ENCODE measurements at places on chromosomes 1 and 21.

GRCh38 chr1:47471163-47471562 lies 33.3 kb downstream of the FOXD2 start:
- H3K4me3 ChIP-seq = no peak overlapping the region
- DNase-seq = no peak
- H3K36me3 ChIP-seq = no peaks in the 10 kb centered on the region

DNA sequence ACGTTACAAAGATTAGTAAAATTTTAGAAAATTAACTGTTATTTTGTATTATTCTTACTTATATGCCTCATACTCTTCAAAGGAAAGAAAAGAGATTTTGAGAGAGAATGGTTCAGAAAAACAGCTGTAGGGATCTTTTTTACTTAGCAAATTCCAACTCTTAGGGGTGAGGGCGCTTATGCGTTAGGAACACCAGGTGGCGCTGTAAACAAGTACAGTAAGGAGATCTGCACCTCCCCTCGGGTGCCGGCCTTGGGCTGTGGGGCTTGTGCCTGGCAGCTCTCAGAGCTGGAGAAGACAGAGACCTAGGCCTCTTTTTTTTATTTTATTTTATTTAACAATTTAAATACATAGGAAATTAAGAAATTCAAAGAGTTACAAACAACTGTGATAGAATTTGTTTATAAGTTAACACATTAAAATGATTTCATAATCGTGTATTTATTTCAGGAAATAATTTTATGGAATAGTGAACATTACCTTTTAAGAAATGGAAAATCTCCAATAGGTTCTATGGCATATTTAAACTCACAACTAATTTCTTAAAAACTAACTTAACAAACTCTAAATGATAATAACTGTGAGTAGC lies 32.6 kb downstream of the UTP25 start:
- no peaks in the 10 kb centered on the region for H3K4me1 ChIP-seq
- no peak overlapping the region for H3K4me3 ChIP-seq
- H3K27me3 ChIP-seq = peaks cover 20% of the 10 kb centered on the region
- DNase-seq = peak; percentile 76
- peaks cover 5% of the 10 kb centered on the region for H3K36me3 ChIP-seq

DNA sequence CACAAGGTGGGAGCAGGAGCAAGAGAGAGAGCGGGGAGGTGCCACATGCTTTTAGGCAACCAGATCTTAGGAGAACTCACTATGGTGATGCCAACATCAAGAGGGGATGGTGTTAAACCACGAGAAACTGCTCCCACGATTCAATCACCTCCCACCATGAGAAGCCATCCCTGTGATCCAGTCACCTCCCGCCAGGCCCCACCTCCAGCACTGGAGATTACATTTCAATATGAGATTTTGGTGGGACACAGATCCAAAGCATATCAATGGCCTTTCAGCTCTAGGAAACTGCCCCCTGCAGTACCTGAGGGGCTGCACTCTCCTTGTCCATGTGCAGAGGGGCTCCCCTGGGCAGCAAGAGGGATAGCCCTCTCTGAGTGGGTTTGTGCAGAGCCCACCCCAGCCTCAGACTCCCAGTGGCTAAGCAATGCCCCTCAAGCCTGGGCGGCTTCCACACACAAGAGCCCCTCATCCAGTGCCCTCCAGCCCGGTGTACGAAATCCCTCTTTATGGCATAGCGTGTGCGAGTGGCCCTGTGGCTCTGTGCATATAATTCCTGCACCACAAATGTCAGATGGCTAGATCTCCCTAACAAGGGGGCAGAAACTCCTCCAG lies 15.5 kb upstream of the PRDM16 start:
- peaks cover 9% of the 10 kb centered on the region for H3K27me3 ChIP-seq
- H3K4me1 ChIP-seq = no peaks in the 10 kb centered on the region
- H3K36me3 ChIP-seq = no peaks in the 10 kb centered on the region
- DNase-seq = no peak

- DNase-seq = no peak
- H3K4me1 ChIP-seq = no peaks in the 10 kb centered on the region
- no peak overlapping the region for H3K4me3 ChIP-seq
- no peak overlapping the region for H3K27ac ChIP-seq
- no peaks in the 10 kb centered on the region for H3K27me3 ChIP-seq
Measured at GRCh38 chr1:235225299-235225698, 64.2 kb upstream of the RBM34 start.

DNA sequence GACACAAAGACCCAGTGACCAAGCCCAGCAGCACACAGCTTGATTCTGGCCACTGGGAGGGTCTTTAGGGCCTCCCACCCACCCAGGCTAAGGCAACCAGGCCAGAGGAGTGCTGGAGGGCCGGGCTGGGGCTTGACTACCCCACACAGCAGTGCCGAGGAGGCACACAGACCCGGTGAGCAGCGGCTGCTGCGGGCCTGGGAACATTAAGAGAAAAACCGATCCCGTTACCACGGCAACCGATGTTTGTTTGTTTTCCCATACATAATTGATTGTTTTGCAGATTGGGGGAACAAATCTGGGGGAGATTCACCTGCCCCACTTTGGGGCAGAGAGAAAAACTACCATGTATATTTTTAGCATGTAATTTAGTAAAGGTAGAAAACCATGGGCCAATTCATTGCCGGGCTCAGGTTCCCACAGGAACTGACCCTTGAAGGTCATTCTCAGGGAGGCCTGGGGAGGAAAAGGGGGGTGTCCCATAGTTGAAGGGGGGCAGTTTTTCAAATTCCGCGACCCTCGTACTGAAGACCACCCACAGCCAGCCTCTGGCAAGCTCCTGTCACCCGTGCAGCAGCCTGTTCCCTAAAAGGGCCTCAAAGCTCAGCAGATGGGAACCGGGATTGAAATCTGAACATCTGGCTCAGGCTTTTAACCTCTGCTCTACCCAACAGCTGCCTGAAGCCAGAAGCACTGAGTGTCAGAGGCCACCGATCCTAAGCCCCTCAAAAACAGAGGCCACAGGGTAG lies 35.3 kb downstream of the CHD5 start:
- no peak for DNase-seq
- H3K4me3 ChIP-seq = no peak overlapping the region
- H3K36me3 ChIP-seq = no peaks in the 10 kb centered on the region
- no peaks in the 10 kb centered on the region for H3K27me3 ChIP-seq

DNA sequence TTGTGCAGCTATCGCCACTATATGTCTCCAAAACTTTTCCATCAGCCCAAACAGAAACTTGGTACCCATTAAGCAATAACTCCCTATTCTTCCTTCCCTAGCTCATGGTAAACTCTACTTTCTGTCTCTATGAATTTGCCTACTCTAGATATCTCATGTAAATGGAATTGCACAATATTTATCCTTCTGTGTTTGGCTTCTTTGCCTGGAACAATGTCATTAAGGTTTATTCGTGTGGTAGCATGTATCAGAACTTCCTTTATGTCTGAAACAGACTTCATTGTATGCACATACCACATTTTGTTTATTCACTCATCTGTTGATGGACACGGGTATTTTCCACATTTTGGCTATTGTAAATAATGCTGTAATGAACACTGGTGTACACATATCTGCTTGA lies 40.7 kb upstream of the CD34 start:
- peaks cover 25% of the 10 kb centered on the region for H3K27me3 ChIP-seq
- no peaks in the 10 kb centered on the region for H3K4me1 ChIP-seq
- H3K4me3 ChIP-seq = no peak overlapping the region

GRCh38 chr1:41242342-41243078 lies 404 bp upstream of the SCMH1 start:
- DNase-seq = peak; percentile 50
- peak overlapping the region; percentile 78 for H3K27ac ChIP-seq
- peaks cover 65% of the 10 kb centered on the region for H3K4me1 ChIP-seq
- H3K36me3 ChIP-seq = no peaks in the 10 kb centered on the region
- H3K27me3 ChIP-seq = no peaks in the 10 kb centered on the region
- peak overlapping the region; percentile 66 for H3K4me3 ChIP-seq

DNA sequence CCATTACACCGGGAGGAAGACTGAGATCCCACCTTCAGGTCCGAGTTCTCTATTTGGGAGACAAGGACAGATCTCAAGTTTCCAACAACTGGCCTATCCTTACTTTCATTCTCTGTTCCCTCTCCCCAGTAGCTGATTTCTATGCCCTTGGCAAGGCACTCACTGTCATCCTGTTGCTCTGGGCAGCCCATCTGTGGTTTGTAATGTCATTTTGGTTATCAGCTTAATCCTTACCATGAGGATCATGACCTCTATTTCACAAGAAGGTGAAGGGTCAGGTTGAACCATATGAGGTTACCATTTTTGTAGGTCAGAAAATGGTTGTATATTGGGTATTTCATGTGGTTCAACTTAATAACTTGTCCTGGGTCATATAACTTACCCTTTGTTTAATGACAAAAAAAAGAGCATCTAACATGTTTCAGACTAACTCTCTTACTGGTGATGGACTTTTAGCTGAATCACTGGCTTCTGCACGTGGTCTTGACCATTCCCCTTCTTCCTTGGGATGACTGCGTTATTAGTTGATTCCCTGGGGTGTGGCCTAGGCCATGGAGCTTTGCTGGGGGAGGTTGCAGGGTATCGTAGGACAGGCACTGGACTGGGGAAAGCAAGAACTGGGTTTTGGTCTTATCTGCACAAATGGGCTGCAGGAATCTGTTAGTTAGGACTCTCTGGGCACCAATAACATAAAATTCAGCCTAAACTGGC lies 120.2 kb downstream of the ACTL8 start:
- no peak for DNase-seq
- no peaks in the 10 kb centered on the region for H3K27me3 ChIP-seq
- H3K4me3 ChIP-seq = no peak overlapping the region
- H3K4me1 ChIP-seq = no peaks in the 10 kb centered on the region

DNA sequence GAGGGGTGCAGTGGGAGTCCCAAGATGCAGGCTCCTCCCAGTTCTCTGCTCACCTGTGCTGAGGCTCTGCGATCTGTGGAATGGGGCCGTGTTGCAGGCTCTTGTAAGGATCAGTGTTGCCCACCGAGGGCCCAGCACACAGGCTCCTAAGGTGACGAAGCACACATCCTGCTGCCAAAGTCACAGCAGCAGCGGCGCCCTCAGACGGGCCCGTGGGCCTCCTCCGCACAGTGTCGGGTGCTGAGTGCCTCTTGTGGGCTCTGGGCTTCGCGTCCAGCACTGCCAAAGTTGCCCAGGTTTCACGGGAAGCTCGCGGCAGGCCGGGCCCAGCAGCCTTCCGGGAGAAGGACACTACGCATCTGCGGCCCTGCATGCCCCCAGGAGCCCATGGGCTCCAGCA lies 72.1 kb upstream of the ABCG1 start:
- H3K27me3 ChIP-seq = no peaks in the 10 kb centered on the region
- H3K36me3 ChIP-seq = no peaks in the 10 kb centered on the region
- no peak overlapping the region for H3K4me3 ChIP-seq
- peaks cover 13% of the 10 kb centered on the region for H3K4me1 ChIP-seq
- DNase-seq = peak; percentile 3

DNA sequence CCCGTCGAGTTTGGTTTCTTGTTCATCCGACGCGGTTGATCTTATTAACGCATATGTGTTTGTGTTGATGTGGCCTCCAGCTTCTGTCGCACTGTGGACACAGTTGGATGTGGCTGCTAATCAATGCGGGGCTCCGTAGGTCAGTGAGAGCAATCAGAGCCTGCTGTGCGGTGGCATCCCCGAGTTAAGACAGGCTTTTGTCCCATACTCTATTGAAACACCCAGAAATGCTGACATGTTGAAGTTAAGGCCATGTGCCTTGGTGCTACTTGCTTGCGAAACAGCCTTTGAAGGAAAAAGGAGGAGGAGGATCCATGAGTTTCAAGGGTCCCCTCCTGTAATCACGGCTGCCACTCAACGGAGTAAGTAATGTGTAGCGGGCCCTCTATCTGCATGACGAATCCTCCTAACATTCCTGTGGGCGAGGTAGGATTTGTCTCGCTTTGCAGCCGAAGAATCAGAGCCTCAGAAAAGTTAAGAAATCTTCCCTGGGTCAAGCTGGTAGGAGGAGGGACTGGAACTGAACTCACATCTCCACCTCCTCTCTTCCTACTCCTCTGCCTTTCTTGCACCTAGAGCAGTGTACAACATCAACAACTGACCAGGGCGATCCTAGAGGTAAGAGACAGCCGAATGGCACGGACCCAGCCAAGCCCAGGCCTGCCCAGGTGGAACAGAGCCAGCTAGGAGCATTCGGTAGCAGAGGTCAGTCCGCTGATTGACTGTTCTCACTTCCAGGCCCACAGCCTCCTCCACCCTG lies 19.5 kb downstream of the PDE9A start:
- no peak overlapping the region for H3K27ac ChIP-seq
- no peak overlapping the region for H3K4me3 ChIP-seq
- peaks cover 20% of the 10 kb centered on the region for H3K4me1 ChIP-seq
- no peaks in the 10 kb centered on the region for H3K36me3 ChIP-seq
- H3K27me3 ChIP-seq = no peaks in the 10 kb centered on the region

DNA sequence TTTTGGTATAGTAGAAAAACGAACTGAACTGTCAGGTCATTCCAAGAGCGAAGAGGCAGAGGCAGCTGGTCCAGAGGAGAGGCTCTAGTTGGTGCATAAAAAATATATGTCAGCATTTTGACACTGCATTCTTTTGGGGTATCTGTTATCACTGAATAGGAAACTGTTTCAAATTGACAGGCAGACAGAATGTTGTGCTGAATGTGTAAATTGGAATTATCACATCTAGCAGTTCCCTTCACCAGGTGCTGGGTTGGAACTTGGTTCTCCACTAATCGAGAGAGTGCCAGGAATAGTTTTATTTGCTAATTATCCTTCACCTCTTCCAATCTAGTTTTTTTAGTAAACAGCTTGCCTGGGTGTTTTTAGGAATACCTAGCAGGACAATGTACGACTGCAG lies 52.2 kb downstream of the ADGRL2 start:
- no peaks in the 10 kb centered on the region for H3K4me1 ChIP-seq
- no peak overlapping the region for H3K27ac ChIP-seq

- H3K36me3 ChIP-seq = no peaks in the 10 kb centered on the region
- H3K4me3 ChIP-seq = no peak overlapping the region
- no peak for DNase-seq
- no peaks in the 10 kb centered on the region for H3K27me3 ChIP-seq
- no peak overlapping the region for H3K27ac ChIP-seq
- H3K4me1 ChIP-seq = peaks cover 27% of the 10 kb centered on the region
Measured at GRCh38 chr1:94792473-94793295, 27.5 kb upstream of the SLC44A3 start.

DNA sequence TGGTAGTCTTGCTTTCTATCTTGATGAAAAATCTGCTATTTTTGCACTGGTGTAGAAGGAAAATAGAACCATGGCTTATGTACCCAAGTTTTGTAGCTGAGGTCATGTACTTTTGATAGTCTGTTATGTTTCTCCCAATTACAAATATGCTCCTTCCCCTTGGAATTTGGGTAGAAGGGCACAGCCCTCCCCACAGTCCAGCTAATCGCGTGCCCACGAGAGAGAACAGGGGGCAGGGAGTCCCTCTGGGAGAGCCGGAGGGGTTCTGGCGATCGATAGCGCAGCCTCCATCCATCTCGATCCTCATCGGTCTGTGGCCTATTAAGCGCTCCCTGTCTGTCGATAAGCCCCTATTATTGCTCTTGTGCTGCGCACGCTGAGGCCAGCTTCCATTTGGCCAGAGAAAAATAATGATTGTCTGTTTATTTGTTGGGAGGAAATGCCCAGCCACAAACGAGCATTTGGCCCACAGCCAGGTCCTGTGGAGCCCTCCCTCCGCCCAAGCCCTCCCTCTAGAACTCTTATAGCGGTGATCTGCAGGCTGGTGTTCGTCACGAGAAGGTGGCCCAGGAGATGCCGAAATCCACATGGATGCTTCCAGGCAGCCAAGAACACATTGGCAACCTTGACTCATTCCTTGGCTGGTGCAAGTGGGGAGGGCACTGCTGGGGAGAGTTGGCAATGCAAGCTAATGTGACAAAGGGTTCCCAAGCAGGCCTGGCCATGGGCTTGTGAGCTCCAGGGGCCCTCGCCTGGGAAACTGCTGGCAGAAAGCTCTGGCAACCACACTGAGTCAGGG lies 134.7 kb upstream of the TNR start:
- no peak overlapping the region for H3K27ac ChIP-seq
- DNase-seq = no peak
- no peak overlapping the region for H3K4me3 ChIP-seq
- H3K27me3 ChIP-seq = no peaks in the 10 kb centered on the region
- H3K36me3 ChIP-seq = no peaks in the 10 kb centered on the region
- H3K4me1 ChIP-seq = peaks cover 12% of the 10 kb centered on the region

All from DND-41 (cell line).